Fibroblast of pulmonary artery (primary cell): ENCODE measurements at places on chromosomes 2 and 18.

DNA sequence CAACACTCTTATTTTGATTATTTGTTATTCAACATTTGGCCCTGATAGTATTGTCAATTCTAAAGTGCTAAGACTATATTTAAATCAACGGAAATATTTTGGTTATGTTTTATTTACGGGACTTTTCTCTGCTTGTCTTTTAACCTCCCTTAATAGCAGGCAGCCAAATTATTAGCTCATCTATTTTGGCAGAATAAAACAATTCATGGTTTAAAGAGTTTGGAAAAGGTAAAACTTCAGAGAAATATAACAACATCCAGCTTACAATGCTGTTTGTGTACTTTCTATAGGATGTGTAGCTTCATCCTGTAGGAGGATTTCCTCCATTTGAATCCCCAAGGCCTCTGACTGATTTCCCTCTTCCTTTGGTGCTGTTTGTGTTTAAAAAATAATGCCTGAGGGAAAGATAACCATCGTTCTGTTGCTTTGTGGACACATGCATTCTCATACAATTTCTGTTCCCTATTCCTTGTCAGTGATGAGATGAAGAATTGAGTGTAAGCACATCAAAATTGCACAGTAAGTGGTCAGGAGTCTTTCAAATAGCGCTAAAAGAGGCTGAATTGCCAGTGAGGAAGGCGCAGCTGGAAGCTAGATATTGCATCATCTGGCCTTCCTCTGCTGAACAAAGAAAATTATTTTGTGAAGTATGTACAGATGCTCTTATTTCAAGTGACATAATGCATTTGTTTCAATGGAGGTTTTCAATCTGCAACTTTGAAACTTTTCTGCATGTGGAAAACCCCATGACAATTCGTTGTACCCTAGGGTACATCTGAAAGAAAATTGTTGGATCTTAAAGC, 80.3 kb downstream of the CD28 start:
- DNase-seq, result peak; percentile 90

DNA sequence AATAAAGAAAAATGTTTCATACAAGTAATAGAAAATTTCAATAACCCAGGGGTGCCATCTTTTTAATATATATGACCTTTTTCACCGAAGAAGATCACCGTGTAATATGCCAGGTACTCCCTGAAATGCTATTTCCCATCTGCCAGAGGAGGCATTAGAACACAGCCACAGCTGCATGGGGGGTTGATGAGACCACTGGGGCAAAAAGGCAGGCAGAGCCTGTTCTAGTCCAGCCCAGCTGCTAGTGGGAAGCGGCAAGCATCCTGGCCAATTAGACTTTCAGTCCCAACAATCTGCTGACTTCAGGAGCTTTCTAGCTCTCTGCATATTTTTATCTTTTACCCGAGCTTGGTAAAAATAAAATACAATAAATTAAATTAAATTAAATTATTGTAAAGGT, 362.6 kb downstream of the RIT2 start:
- no peak for DNase-seq

- DNase-seq, result no peak
Measured at GRCh38 chr2:230000118-230000841, 68.4 kb downstream of the SLC16A14 start.

DNA sequence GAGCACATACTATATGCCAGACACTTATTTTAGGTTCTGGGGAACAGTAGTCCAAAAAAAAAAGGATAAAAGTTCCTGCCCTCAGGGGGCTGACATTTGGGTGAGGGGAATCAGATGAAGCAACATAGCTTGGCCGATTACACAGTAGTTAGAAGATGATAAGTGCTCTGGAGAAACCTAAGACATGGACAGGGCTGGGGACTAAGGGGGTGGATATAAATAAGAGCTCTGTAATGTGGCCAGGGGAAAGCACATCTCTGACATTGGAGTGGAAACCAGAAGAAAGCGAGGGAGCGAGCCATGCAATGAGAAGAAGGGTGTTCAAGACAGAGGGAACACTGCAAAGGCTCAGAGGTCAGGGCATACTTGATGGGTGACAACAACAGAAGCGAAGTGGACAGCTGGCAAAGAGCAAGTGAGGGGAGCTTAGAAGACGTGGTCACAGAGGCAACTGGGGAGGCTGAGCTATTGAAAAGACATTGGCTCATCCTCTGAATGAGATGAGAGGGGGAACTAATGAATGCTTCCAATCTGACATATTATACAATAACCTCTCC, 11.4 kb downstream of the TMEM182 start:
- no peak for DNase-seq

- DNase-seq, result peak; percentile 97
Measured at GRCh38 chr18:29181151-29181901, 1004.4 kb upstream of the CDH2 start.

DNA sequence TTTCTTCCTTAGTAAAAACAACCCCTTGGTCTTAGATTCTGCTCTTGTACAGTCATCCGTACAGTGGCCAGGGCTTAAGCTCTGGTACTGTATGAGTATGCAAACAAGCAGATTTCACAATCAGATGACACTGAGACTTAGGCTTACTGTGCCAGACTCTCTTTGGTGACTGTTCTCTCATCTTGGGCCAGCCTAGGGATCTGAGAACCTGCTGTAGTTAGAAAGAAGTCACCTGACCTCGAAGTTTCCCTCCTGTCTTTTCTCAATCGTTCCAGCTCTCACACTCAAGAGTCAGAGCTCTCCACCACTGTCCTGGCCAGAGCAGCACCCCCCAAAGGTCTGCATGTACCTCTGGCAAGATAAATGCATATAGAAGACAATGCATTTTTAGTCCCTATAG, 63.2 kb downstream of the ZEB2 start:
- peak; percentile 89 for DNase-seq

DNA sequence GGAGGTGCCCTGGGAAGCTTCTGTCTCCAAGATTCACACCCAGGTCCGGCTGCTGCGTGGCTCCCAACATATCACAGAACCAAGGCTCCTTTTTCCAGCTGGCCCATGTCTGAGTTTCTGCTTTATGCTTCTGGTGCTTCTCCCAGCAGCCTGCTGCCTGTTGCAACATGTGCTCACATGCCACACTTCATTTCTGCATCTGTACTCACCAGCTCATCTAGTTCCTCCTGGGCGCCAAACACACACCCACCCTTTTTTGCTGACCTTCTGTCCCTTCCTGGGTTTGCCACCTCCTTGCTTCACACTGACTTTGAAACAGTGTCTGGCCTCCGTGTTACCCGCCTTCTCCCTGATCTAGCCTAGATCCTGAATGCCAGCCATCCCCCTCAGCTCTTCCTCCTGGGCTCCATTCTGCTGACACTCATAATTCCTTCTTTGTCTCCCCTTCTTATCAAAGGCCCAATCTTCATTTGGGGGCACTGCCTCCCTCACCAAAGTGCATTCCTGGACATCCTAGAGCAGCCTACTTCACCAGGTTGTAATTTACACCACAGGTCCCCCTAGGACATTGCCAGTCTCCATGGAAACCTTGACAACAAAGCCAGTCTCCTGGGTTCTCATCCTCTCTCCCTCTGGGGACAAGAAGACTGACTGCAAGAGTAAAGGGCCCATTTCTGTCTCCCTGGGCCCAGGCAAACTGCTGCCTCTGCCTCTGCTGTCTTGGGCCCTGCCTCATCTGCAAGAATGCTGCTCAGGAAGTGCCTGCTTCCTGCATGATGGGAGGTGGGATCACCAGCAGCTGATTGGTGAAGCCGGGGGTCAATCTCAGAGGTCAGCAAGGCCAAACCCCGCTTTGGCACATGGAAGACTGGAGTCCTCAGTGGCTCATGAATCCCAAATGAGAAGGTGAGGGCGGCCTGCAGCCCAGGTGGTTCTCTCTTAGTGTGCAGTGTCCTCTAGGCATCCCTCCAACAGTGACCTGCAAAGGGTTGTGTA, 13.9 kb upstream of the PROM2 start:
- DNase-seq, result no peak

DNA sequence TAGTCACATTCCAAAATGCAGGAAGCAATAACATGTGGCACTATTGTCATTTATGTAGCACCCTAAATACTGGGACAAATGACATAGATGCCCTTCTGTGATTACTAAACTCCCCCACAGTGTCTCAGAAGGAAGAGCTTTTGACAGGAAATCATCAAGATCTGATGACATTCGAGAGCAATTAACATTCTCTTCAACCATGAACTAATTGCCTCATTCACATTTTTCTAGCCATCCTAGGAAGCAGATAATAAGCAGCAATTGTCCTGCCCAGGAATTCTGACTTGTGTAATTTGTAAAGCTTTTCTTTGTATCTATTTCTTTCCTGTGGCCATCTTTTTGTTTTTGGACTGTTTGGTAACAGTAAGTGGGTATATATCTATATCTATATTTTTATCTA, 292.6 kb downstream of the TGIF1 start:
- no peak for DNase-seq

DNA sequence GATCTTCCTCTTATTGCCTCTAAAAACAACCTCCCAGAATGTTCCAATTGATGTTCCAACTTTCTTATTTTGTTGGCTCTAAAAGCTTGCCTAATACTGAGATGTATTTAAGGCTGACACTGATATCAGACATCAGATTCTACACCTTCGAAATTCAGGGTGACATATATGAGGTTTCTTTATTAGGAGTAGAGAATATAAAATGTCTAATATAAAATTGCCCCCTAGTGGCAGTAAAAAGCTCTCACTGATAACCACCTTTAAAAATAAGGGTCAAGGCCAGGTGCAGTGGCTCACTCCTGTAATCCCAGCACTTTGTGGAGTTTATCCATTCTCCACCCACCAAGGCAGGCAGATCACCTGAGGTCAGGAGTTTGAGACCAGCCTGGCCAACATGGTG, 789.7 kb upstream of the SLC39A10 start:
- DNase-seq, result peak; percentile 13

GRCh38 chr18:13136904-13137669, 81.5 kb upstream of the LDLRAD4 start:
- DNase-seq, result peak; percentile 17

DNA sequence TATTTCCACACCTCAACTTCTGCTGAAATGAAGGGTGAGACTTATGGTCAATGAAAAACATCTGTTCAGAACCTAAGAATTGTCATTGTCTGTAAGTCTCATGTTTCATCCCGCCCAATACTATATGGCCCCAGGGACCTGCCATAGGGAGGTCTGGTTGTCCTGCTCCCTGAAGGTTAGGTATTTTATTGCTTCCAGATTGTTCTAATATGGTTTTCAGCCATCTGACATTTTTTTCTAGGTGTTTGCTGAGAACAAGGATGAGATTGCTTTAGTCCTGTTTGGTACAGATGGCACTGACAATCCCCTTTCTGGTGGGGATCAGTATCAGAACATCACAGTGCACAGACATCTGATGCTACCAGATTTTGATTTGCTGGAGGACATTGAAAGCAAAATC, 7.3 kb downstream of the XRCC5 start:
- DNase-seq, result no peak

- no peak for DNase-seq
Measured at GRCh38 chr2:232688201-232688600, 8.9 kb upstream of the GIGYF2 start.
